ENCODE measurements at places on chromosomes 2 and 18.

- no peak for DNase-seq
Measured at GRCh38 chr2:189559579-189560272, 20.9 kb downstream of the SLC40A1 start.

DNA sequence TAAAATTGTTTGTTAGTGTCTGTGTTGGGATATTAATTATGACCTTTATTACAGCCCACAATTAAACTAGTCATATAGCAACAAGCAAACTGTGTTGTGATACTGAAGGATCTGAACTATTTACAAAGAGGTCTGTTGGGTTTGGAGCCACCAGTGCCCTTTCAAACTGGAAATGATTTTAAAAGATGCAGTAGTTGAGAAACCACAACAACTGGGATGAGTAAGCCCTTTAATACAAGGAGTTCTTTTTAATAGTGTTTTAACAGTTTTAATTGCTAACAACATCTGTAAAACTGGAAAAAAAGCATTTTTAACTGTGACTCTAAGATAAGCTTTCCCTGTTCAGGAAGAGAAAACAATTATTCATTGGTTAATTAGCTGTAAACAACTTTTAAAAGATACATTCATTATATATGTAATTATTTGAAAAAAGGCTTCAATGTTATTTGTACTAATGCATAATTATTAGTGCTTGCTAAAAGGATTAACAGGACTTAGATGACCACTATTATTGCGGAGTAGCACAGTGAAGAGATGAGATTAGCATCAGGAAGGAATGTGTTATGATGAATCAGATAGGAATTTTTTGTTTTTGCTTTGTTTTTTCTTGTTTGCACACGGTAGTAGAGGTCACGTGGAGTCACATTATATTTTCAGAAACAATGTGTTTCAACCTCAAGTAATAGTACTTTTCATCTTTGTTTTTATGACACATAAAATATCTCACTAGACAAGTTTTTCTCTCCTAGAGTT, 392.7 kb upstream of the FANCL start:
- no peak for DNase-seq

- DNase-seq, result no peak
Measured at GRCh38 chr18:5678779-5679406, 135.1 kb upstream of the EPB41L3 start.

DNA sequence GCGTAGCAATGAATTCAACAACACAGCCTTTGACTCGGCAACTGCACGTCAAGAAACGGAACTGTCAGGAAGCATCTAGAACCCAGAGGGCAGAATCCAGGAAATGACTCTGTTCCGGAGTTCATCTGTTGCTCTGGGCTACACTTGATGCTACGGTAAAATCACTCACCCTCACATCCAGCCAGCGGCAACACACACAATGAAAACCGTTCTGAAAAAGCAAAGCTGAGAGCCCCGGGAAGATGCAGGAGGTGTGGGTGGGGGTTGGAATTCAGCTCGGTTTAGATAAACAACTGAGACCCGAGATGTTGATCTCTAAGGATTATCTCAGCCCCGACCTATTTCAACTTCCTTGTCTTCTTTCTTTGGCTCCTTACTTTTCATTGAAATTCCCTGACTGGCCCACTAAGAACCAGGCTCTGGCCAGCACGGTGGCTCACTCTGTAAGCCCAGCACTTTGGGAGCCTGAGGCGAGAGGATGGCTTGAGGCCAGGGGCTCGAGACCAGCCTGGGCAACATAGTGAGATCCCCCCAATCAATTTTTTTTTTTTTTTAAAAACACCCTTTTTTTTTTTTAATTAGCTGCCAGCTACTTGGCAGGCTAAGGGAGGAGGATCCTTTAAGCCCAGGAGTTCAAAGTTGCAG, 13.3 kb upstream of the RAB17 start:
- peak; percentile 65 for DNase-seq

DNA sequence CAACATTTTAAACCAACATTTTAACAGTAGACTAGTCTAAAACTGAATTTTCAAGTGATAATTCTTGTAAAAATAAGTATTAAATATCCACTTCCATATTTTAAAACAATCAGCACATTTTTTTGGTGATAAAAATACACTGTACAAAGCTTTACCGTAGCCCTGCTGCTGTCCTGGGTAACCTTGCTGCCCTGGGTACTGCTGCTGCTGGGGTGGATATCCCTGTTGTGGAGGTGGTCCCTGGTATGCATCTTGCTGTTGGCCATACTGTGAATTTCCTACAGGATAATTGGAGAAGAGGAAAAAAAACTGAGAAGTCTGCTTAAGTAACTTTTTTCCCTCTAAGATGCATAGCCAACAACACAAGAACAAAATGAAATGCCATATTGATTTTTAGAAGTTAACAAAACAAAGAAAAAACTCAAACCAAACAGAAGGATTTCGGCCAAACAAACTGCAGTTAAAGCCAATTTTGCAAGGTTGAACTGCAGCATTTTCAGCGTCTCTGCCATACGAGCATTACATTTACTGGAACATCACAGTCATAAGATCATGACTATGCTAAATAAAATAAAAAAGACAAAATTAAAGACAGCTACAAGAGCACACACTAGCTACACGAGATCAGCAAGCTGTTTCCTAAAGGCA, 55.4 kb downstream of the SS18 start:
- no peak for DNase-seq

DNA sequence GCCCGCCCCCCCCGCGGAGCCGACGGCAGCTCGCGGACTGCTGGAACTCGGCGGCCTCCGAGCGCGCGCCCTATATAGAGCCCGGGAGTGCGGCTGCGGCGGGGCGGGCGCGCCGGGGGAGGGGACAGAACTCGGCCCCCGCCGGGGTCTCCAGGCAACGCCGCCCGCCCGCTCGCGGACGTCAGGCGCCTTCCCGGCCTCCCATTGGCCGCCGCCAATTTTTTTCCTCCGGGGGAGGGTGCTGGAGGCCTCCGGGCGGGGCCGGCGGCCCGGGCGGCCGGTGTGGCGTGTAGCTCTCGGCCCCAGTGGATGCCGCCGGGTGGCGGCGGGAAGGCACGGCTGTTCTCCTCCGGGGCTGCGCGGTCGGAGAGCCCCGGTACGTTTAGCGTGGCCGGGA, at the start of gene ZFP36L2:
Gene ZFP36L2, minus strand, starts transcription at position 49 of the 397 bp plus-strand sequence. CDS start 291 bp downstream, outside the sequence.
- DNase-seq, result peak; percentile 99

DNA sequence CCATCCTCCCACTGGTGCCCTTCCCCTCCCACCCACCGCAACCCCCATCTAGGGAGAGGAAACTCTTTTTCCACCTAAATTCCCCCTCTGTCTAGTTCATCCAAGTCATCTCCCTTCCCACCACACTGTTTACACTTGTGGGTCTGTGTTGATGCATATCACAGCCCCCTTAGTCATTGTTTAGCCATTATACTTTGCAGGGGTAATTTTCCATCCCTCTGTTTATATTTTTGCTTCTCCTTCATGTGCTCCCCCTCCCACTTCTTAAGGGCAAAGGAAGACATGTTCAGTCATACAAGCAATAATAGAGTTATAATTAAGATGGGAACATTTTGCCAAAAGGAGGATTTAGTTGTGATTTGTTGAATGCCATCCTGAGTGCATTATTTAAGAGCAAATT, 187.8 kb upstream of the TNP1 start:
- no peak for DNase-seq

- DNase-seq, result no peak
Measured at GRCh38 chr2:85984788-85985187, 96.0 kb upstream of the ST3GAL5 start.

GRCh38 chr2:58614219-58614618, 373.1 kb upstream of the FANCL start:
- DNase-seq, result no peak

DNA sequence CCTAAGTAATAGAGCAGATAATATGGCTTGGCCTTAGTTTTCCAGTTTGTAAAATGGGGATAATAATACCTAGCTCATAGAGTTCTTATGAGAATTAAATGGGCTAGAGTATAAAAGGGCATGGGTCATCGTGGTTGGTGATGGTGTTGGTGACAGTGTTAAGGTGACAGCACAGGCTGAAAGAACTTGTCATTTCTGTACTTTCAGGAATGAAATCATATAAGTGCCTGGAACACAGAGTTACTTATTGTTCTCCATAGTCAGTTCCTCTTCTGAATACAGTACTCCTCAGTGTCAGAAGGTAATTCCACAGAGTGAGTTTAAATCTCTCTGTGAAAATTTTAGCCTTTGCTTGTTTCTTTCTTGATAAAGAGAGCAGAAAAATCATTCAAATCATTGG, 42.4 kb downstream of the KIF5C start:
- no peak for DNase-seq

DNA sequence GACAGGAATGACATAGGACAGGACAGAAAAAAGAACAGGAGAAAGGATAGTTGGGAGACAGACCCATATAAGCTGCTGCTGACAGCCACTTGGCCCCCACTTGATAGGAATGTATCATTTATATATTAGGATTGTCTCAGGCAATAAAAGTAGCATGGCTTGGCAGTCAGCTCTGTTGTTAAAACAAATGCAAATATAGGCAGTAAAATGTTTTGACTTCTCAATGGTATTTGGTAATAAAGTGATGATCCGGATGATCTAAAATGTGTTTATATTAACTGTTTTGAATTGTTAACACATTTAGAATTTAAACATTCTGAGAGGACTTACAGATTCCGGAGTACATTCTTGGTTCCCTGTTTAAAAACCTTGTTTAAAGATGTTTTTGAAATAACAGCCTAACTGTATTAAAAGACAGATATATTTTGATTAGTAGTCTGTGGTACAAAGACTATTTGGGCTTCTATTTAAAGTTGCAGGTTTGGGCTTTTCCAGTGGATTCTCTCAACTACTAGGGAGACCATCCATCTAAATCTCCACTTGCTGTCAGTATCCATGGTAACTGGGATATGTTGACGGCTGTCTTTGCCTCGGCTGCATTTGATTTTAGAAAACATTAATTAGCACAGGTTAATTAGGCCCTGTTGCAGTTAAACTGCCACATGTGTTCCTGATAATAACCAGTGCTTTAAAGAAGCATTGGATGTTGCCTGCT, 147.6 kb downstream of the ESCO1 start:
- DNase-seq, result no peak

GRCh38 chr2:58866040-58866439, 624.9 kb upstream of the FANCL start:
- no peak for DNase-seq
